ENCODE measurements at places on chromosomes 1 and 21.

DNA sequence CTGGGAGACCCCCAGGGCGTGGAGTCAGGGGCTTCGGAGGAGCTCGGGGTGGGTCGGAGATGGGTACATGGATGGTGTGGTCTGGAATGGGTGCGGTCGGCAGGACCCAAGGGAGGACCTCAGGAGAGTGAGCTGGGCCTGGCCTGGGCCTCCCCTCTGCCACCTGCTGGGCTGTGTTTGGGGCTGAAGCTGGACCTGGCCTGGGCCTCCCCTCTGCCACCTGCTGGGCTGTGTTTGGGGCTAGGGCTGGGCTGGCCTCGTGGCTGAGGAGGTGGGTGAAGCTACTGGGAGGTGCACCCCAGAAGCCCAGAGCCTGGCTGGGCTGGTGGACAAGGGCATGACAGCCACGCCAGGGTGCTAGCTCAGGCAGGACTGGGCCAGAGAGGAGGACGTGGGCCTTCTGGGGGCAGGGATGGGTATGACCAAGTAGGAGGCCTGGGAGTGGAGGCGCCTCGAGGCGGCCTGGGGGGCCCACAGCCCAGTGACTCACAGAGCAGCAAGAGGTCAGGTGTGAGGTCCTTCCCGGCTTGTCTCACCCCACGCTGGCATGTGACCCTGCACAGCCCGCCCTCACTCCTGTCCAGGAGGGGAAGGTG is 14.5 kb downstream of the SAMD11 start:
- DNase-seq: no peak

DNA sequence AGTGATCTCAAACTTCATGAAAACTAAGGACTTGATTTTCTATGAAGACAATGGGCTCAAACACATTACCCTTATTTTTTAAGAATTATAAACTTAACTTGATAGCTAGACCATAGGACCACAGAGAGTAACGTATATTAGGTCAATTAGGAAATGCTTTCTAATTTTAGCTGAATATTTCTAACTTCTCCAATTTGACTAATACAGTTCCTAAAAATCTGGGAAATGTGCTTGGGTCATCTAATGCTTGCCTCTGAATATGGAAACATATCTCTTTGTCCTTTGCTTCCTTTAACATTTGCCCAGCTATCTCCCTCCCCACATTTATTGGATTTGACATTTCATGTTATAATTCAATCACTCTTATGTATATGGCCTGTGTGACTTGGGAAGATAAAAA is 141.4 kb downstream of the LHX8 start:
- DNase-seq: no peak

DNA sequence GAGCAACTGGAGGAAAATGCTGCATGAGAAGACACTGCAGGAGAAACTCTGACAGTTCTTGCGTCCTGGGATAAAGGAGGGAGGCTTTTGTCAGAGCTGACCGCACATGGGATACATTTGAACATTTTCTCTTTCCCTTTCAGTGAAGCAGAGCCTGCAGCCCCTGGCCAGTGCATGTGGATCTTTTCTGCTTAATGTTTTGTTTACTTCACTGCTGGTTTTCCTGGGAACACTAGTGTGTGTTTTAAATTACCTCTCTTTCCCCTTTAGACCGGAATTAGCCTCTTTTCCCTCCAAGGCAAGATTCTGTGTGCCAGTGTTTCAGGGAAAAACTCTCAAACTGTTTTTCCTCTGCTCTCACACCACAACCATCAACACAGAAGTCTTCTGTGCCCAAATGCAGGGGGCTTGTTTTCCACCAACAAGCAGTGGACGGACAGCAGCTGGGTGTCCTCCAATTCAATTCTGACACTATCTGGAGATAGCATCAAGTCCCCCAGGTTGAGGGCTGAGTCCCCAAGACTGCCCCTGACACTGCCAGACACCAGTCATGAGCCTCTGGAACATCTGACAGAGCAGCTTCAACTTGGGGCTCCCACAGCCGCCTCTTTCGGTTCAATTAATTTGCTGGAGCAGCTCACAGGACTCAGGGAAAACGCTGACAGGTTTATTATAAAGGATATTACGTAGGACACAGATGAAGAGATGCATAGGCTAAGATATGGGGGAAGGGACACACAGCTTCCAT is 136.2 kb downstream of the RHOU start:
- no peak for DNase-seq

DNA sequence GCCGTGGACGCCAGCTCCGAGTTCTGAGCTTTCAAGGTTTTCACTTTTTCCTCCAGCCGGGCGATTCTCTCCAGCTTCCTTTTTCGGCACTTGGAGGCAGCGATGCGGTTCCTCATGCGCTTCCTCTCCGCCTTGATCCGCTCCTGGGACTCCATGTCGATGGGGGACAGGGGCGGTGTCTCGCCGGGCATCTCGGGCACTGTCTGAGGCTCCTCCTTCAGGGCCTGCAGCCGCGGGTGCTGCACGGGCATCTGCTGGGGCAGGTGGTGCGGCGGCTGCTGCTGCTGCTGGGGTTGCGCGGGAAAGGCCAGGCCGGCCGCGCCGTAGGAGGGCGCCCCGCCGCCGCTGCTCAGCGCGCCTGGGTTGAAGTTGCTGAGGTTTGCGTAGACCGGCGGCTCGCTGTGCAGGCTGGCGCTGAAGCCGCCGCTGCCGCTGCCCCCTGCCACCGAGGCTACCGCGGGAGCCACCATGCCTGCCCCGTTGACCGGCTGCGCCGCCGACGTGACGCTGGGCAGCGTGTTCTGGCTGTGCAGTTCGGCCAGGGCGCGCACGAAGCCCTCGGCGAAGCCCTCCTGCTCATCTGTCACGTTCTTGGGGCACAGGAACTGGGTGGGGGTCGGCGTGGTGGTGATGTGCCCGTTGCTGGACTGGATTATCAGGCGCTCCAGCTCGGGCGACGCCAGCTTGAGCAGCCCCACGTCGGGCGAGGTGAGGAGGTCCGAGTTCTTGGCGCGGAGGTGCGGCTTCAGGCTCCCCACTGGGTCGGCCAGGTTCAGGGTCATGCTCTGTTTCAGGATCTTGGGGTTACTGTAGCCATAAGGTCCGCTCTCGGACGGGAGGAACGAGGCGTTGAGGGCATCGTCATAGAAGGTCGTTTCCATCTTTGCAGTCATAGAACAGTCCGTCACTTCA is 1.4 kb downstream of the JUN start:
- DNase-seq: peak; percentile 71

GRCh38 chr1:159987186-159987585 is 33.1 kb upstream of the SLAMF9 start:
- no peak for DNase-seq

DNA sequence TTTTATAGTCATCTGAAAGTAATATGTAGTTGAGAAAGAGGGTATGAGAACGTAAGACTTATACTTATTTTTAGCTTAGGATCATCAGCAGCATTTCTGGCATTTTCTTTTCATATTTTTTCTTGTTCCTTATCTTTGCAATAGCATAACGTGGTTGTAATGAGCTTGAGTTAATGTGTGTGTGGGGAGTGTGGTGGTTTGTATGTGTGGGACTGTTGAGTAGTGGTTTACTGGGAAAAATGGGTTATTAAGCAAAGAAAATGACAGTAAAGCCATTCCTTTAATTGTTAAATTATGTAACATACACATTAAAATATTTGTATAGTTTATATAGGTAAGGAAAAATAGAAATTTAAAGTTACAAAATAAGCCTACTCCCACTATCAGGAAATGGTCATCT is 15.2 kb downstream of the PIP5K1A start:
- DNase-seq: no peak

- no peak for DNase-seq
These were observed 832.6 kb upstream of the TMPRSS15 start for GRCh38 chr21:19236209-19236608.

DNA sequence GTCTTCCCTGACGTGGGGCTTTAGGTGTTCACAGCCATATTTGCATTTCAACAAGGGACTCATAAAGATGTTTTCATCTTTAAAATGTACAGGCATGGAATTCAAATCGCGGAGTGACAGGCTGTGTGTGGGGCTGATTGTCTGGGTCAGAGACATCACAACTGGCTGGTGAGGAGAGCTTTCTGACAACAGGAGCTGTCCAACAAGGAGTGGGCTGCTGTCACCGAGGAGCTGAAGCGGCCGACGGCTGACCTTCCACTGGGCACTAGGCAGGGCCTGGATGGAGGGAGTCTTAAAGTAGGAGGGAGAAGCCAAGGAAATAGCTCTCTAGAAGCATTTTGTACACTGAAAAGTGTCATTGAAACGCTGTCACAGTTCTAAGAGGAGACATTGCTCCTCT is 30.5 kb upstream of the SCMH1 start:
- DNase-seq: no peak

- DNase-seq: no peak
These were observed 6.0 kb downstream of the IFFO2 start for GRCh38 chr1:18950401-18951026.

DNA sequence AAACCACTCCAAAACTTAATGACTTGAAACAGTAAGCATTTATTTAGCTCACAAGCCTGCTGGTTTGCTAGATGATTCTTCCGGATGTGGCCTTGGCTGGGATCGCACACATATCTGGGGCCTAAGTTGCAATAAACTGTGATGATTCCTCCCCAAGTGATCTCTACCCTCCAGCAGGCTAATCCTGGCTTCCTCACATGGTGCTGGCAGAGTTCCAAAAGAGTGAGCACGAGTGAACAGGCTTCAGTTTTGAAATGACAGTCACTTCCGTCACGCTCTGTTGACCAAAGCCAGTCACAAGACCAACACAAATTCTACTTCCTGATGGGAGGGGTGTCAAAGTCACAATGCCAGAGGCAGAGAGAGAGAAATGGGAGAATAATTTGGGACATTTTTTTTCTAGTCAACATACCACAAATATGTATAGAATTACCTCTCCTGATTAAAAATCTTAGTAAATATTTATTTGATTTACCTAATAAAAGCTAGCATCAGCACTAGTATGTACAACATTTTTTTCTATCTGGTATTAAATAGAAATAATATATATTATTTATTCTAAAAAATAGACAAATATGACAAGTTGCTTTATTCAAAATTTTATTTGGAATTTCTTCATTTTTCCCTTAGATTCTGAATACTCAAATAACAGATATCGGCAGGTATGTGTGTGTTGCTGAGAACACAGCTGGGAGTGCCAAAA is 292.7 kb downstream of the TPR start:
- peak; percentile 99 for DNase-seq

GRCh38 chr1:157882580-157882979 is 41.0 kb upstream of the CD5L start:
- no peak for DNase-seq

DNA sequence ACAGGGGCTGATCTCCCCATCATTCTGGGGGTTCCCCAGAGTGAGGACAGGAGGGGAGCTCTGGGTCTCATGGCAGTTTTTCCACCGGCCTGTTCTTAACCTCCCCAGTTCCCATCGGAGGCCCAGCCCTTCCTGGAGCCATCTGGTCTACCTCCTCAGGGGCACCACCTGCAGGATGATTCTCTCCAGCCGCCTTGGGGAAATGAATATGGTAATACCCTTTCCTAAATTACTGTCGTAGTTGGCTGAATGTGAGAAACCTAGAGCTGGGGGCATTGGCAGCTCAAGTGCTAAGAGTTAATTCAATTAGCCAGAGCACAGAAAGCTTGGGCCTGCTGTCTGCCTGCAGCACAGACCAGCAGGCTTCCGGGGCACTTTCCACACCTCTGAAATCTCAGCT is 64.9 kb downstream of the TAS1R2 start:
- peak; percentile 0 for DNase-seq

DNA sequence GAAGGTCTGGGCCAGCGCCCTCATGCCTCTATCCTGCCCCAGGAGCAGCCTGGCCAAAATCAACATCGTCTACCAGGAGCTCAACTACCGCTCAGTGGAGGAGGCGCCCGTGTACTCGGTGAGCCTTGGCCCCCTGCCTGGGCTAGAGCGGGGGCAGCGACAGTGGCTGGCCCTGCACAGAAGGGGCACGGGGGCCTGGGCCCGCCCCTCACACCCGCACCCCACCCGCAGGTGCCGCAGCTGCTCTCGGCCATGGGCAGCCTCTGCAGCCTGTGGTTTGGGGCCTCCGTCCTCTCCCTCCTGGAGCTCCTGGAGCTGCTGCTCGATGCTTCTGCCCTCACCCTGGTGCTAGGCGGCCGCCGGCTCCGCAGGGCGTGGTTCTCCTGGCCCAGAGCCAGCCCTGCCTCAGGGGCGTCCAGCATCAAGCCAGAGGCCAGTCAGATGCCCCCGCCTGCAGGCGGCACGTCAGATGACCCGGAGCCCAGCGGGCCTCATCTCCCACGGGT is 10.8 kb downstream of the SCNN1D start:
- peak; percentile 66 for DNase-seq

DNA sequence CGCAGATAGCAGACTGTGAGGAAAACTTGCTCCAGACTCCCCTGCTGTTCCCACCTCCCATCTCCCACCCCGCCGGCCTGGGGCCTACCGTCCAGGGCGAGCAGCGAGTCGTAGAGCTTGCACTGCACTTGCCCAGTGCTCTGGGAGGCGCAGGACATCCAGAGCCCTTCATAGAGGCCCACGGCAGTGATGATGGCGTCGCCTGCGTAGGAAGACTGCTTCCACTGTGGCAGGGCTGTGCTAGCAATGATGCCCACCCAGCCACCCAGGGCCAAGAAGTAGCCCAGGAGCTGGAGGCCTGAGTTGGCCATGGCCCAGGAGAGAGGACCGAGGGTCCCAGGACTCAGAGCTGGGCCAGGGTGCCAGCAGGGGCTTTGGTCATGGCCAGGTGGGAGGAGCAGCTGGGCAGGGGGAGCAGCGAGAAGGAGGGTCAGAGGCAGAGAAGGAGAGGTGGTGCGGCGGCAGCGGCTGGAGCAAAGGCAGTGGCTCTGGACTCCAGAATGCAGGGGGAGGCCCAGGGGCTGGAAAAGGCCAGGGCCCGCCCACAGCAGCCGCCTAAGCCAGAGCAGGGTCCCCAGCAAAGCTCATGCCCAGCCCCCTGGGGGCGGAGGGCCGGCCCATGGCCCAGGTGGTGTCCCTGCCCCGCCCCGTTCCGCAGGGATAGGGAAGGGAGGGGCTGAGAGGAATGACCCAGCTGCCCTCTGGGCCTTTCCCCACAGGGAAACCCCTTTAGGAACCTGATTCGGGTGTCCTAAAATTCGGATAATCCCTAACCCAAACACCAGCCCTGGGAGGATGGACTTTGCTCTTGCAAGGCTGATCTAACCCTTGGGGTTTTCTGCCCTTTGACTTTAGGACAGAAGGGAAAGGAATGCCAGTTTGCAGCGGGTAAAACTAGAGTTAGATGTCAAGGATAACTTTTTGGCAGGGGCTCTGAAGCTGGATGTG is at the start of gene CLDN19:
TSS of gene CLDN19 (minus strand) at position 484 of the 948 bp plus-strand sequence. CDS start at position 311, 173 bp downstream.
- no peak for DNase-seq

- peak; percentile 88 for DNase-seq
These were observed 683 bp downstream of the LRRC8B start for GRCh38 chr1:89525169-89525855.

DNA sequence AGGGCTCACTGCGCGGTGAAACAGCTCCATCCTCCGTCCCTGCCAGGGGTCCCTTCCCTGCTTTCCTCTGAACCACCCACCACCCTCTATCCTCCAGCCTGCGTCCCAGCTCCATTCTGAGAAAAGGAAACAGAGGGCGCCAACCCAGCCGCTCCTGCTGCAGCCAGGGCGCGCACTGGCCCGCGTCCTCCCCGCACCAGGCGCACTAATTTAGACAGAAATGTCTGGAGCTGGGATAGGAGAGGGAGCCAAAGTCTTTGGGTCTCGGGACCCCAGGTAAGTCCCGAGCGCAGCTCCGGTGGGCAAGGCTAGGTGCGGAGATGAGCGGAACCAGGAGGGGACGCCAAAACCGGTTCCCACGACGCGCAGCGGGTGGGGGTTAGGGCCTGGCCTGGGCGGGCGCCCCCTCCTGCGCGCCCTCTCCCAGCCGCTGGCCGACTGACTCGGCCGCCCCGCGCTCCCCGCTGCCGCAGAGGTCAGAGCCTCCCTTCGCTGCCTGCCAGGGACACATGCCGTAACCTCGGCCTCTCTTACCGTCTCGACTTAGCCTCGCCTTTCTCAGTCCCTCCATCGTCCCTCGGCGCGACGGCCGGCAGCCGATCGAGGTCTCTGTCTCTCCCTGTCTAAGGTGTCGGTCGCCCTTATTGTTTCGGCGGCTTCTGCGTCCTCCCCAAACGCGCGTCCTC is 2.0 kb downstream of the CAMK2N1 start:
- peak; percentile 53 for DNase-seq

Measured in NCI-H69 (cell line).